ENCODE measurements at places on chromosomes 13 and 19. TPM values are rescaled to one million over a fixed set of nuclear protein-coding genes. Genes with fewer than 3 reads are reported as not detected.
A peak's percentile ranks its signal among the peaks of the same experiment; 100 is the strongest.

DNA sequence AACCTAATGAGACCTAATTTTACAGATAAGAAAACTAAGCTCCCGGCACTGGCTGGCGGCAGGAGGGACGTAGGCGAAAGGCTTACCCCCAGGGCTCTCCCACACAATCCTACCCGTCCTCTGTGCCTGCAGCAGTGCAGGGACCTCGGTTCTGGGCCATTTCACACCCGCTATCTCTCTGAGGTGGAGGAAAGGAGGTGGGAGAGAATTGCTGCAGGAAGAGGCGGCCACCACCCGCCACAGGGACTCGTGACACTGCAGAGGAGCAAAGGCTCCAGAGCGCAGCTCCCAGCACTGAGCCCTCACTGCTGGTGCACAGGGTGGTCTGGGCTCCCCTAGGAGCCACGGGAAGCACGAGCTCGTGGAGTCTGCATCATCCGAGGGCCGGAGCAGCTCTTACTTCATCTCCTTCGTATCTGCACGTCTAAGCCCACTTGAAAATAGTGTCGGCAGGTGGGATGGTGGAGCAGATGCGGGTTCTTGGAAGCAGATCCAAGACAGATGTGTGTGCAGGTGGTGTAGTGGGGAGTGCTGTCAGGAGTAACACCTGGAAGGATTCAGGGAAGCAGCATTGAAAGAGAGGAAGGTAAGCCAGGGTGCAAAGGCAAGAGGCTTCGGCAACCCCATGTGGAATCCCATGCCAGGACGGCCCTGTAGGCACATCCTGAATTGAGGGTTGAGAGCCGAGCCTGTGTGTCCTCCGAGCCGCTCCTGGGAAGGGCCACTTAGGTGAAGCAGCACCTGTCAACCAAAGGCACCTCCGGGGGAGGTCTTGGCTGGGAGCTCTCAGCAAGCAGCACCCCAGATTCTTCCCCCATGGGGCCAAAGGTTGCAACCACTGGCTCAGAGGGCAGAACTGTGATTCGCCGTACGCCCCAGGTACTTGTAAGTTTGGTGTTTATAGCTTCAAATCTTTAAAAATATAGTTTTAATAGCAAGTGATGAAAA lies 115.8 kb upstream of the SPACA7 start:
- DNase-seq: no peak

DNA sequence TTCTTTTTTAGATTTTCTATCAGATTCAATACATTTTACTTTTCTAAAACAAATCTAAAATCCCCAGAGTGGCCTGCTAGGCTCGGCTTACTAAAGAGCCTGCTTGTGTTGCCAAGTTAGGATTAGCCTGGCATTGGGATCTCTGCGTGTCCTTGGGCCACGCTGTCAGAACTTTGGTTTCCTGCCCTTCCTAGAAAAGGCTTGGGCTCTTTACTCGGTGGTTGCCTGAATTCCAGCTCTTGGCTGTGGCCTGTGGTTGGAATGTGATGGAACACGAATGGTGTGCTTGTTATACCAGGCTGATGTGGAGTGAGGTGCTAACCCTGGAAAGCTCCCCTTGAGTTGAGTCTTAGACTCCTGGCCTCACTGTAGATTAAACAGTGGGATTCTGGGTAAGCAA lies 8.5 kb downstream of the SPATA13 start:
- peak; percentile 46 for DNase-seq

GRCh38 chr13:114049026-114049425 lies 75.2 kb upstream of the C13orf46 start:
- no peak for DNase-seq

- no peak for DNase-seq
Observed at GRCh38 chr19:29525901-29526729, at the start of gene VSTM2B. Gene VSTM2B (plus strand): TSS chr19:29525994. CDS start chr19:29526584, 590 bp downstream.

DNA sequence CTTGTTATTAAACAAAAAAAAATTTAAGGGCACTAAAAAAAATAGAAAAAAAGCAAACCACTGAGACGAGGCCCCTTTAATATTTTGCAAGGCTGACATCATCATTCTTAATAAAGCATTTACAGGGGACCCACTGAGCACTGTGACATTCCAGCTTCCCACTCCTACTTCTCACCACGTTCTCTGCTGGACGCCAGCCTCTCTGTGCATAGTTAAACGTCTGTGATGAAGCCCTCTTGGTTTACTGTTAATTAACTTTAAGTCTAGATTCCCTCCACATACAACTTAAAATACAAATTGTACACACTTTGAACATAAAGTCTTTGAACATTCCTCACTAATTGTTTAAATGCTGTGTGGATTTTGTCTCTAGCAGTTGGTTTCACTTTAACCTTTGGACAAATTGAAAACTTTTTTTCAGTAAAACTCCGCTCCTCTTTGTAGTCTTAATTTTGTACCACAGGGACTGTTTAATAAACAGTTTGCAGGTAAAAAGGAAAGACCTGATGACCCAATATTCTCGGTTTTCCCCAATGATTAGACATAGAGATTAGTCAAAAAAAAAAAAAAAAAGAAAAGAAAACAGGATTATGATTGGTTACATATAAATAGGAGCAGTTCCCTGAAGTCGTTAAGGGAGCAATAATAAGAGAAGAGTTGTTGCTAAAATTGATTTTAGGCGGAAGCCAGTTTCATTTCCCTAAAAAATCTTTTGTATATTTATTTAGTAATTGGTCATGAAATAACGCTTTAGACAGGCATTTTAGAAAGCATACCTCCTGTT lies 219.8 kb downstream of the MZT1 start:
- peak; percentile 7 for DNase-seq

ZNF415 gene
- 4.8 TPM for total RNA-seq

GRCh38 chr13:51541809-51542258 lies 42.4 kb upstream of the WDFY2 start:
- DNase-seq: no peak

DNA sequence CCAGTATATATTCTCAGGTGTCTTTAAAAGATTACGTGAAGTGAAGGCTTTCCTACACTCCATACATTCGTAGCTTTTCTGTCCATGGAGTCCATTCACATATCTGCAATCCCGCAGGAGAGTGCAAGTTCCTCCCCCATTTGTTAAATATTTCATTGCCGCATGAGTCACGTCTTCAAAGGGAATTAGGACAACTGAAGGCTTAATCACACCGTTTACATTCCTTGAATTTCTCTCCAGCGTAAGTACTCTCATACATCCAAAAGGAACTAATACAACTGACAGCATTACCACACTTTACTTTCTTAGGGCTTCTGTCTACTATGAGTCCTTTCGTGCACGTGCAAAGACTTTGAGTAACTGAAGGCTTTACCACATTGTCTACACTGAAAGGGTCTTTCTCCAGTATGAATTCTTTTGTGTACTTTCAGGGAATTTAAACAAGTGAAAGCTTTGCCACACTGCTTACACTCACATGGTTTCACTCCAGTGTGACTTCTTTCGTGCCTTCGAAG lies 29.0 kb upstream of the ZNF564 start:
- peak; percentile 70 for DNase-seq

- DNase-seq: no peak
Observed at GRCh38 chr13:109118521-109118920, 489.1 kb downstream of the MYO16 start.

PCP2 gene
- not detected for total RNA-seq

DNA sequence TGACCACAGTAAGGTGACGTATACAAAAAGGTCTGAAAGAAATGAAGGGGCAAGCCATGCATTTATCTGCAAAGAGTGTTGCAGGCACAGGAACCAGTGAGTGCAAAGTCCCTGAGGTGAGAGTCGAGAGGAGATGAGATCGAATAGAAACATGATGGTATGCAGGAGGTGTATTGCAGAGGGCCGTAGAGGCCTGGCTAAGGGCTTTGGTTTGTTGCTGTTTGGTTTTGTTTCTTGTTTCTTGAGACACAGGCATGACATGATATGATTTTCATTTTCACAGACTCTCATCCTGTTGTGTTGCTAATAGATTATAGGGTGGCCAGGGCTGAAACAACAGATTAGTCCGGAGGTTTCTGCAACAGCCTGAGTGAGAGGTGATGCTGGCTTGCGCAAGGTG lies 80.4 kb downstream of the HSPH1 start:
- no peak for DNase-seq

GRCh38 chr13:112510002-112510780 lies 77.8 kb downstream of the TUBGCP3 start:
- peak; percentile 31 for DNase-seq

DNA sequence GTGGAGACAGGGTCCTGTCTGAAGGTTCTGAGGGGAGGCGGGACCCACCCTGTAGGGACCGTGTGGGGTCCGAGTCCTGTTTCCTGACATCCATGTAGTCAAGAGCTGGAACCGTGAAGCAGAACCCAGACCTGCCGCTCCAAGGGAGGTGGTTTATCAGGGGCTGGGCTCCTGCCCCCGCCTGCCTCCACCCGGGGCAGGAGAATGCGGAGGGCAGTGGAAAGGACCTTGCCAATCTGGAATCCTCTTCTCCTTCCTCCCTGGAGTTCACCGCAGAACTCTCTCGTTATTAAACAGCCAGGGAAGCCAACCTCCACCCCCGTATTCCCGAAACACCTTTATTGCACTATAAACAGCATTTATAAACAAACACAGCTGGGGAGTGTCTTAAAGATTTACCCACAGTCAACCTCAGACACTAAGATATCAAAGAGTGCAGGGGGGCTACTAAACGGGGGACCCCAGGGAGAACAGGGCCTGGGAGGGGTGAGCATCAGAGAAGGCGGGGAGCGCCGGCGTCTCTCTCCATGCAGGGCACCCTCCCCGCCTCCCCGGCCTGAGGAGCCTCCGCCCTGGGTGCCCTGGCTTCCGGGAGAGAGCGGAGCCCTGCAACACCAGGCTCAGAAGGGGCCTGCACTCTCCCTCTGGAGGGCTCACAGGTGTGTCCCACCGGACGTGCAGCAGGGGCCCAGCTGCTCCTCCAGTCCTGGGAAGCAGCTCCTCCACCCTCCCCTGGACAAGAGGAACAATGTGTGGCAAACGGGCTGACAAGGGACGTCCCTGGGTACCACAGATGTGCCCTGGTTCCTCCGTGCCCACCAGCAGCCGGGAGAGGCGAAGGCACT lies 3.6 kb downstream of the C2CD4C start:
- DNase-seq: no peak

GZMM gene
- 0.84 TPM for total RNA-seq

- peak; percentile 72 for DNase-seq
Observed at GRCh38 chr19:9018163-9018875, 8.1 kb upstream of the MUC16 start.

DNA sequence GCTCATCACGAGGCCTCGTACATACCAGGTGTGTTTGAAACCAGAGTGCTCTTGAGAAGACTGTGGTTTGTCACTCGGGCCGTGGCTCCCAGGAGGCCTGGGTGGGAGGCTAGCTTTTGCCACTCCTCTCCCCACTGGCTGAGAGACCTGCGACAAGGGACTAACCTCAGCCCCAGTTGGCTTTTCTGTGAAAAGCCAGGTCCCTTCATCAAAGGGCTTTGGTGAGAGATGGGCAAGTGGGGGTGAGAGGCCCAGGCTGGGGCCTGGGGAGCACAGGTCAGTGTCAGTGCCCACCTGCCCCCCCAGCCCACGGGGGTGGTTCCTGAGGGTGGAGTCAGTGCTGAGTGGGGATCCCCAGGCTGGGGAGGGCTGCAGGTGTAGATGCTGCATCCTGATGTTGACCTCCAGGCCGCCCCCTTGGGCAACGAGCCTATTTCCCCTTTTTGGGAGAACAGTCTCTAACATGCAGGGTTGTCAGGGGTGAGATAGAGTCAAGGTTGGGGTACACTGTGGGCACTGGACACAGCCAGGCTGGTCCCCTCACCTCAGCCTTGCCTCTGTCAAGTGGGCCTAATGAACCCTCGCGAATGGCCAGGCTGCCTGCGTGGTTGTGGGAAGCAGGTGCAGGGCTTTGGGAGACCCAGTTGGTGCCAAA lies 661 bp downstream of the KCNJ14 start:
- no peak for DNase-seq

ZNF71 gene
- total RNA-seq: 4.0 TPM

DNA sequence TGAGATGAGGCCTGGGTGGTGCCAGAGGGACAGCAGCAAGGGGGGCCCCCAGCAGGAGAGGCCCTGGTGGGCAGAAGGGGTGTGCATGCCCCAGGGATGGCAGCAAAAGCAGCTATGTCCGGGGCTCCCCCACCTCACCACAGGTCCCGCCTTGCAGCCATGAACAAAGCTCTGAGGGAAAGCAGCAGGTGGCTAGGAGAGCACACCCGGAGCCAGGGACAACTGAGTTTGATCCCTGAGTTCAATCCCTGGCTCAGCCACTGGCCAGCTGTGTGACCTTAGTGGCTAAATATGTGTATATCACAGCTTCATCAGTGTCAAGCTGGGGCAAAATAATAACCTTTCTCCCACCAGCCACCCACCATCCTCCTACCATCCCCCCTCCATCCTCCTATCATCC lies 47.7 kb upstream of the KCTD15 start:
- no peak for DNase-seq

PIP5K1C gene
- 15.8 TPM for total RNA-seq

URAD gene
- total RNA-seq: not detected

- no peak for DNase-seq
Observed at GRCh38 chr13:102599426-102600012, 2.7 kb downstream of the TPP2 start.

- DNase-seq: no peak
Observed at GRCh38 chr19:53357821-53358581, 7.5 kb upstream of the ZNF525 start.

- DNase-seq: peak; percentile 72
Observed at GRCh38 chr13:32650705-32651311, 64.6 kb downstream of the PDS5B start.

GRCh38 chr13:47250146-47250545 lies 353.3 kb upstream of the HTR2A start:
- peak; percentile 77 for DNase-seq

- no peak for DNase-seq
Observed at GRCh38 chr13:110813646-110814624, 100.4 kb downstream of the ING1 start.

DNA sequence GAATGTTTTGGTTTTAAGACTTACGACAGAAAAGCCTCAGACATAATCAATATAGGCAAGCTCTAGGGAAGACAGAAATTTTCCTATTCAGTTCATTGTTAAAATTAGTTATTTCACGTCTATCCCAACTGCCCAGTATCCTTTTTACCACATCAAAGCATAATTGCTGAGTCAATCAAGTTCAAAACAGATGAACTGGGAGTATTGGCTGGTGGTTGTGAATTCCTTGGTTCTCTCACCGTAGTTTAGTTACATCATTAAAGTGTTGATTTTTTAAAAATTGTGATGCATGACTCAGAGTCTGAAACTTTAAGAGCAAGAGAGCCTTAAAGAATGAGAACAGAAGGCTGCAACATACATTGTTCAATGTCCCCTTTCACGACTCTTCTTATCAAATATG lies 143.3 kb upstream of the FREM2 start:
- peak; percentile 75 for DNase-seq

TRPM4 gene
- total RNA-seq: 1.2 TPM

- no peak for DNase-seq
Observed at GRCh38 chr13:52975161-52975560, 53.5 kb upstream of the OLFM4 start.

MATK gene
- total RNA-seq: not detected

Measured in M059J (cell line).